ENCODE measurements at places on chromosomes 4 and X.

GRCh38 chrX:108049649-108050048 lies 4.8 kb downstream of the VSIG1 start:
- DNase-seq = no peak

DNA sequence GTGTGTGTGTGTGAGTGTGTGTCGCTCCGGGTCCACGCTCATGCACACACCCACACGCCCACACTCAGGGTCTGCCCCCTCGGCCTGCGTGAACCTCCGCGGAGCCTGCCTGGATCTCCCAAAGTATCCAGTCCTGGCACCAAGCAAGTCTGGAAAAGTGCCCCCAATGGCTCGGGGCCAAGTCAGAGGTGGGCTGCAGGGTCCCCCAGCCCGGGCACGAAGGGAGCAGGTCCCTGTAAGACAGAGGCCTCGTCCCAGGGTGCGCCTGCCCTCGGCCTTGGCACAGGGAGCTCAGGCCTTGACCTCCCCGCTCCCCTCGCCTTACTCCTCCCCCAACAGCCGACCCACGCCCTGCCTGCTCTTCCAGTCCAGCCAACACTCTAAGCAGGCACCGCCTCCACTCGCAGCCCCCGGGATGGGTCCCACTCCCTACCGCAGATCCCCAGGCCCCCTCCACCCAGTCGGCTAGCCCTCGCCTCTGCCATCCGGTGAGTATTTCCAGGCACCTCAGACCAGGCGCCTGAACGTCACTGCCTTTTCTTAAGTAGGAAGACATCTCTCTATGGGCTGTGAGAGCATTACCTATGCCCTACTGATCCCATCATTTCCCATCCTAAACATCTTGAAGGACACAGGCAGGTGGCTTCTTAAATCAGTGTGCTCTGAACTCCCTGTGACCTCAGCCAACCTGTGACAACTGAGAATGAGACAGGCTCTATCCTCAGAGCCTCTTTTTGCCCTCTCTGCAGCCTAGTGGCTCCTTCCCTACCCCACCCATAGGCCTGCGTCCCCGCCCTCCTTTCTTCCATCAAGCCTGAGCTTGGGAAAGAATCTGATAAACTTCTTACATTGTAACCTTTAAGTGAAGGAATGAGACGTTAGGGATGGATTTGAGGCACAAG lies 704 bp downstream of the FAM114A1 start:
- DNase-seq = no peak

DNA sequence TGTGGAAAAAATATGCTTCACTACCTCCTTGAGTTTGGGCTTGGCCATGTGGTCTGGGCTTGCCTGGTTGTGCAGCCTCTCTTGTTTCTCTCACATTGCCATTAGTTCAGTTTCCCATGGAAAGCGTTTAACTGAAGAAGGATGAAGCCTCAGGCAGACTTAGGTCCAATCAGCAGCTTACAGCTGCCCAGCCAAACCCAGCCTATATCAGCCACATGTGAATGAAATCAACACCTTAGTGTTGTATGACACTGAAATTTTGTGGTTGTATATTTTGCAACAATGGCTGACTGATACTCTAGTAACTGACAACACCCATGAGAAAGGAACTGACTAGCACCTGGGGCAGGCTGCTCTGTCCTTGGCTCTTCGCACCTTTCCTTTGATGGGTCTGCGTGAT lies 81.2 kb downstream of the KLF8 start:
- no peak for DNase-seq

GRCh38 chr4:69731847-69732246 lies 28.6 kb downstream of the SULT1B1 start:
- no peak for DNase-seq
